ENCODE measurements at places on chromosomes 3 and 15. TPM values are rescaled to one million over a fixed set of nuclear protein-coding genes. Genes with fewer than 3 reads are reported as not detected.

DNA sequence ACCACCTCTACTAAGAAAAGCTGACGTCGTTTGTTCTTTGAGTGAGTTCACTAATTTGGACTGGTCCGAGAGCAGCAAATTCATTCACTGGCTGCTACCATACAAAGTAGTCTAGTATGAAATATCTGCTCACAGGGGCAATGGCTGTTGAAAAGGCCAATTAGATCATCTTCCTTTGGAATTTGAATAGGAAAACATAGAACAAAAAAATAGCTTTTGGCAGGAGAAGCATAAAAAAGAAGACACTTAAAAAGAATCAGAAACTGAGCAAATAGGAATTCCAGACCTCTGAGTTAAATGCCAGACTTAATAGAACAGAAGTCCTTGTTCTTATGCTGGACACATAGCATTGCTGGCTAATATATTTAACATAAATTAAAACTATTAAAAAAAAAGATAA, 159.3 kb downstream of the IL1RAP start:
- DNase-seq = no peak

DNA sequence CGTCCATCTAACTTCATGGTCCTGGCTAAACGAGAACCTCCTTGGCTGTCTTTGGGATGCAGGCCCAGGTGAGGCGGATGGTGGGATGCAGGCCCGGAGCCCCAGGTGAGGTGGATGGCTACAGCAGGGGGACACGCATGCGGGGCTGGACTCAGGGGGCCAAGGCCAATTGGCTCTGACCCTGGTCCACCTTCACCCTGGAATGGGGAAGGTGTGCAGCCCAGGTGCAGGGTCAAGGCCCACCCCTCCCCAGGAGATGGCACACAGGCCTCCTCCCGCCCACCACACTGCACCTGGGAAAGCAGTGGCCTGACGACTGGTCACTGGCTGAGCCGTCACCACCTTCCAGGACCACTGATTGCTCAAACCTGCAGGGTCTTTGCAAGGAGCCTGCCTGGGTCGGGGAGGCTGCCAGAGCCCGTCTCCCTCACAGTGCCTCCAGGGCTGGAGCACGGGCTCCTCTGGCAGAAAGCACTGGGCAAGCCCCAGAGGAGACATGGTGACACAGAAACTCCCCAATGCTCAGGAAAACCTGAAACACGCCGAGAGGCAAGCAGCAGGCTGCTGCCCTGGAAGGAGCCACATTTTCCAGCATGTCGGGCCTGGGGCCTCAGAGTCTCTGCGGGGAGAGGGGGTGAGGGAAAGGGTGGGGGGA, 159.6 kb downstream of the LRRK1 start:
- DNase-seq = no peak

- no peak for DNase-seq
Observed at GRCh38 chr3:176896640-176897039, 300.6 kb downstream of the TBL1XR1 start.

DNA sequence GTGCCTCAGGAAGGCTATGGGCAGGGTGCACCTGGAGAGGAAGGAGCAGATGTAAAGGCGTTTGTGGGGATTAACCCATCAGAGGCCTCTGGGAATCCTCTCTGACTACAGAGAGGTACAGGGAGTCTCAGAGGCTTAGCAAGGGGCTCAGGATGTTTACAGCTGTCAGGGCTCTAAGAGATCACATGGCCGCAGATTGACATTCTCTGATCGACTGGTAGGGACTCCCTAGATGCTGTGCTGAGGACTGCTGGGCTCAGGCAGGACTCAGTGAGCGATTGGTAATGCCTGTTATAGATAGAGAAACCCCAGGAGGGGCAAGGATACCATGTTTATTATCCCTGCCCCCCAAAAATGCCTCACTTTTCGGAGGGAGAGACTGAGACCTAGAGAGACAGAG, 103.5 kb downstream of the CORO2B start:
- no peak for DNase-seq

DNA sequence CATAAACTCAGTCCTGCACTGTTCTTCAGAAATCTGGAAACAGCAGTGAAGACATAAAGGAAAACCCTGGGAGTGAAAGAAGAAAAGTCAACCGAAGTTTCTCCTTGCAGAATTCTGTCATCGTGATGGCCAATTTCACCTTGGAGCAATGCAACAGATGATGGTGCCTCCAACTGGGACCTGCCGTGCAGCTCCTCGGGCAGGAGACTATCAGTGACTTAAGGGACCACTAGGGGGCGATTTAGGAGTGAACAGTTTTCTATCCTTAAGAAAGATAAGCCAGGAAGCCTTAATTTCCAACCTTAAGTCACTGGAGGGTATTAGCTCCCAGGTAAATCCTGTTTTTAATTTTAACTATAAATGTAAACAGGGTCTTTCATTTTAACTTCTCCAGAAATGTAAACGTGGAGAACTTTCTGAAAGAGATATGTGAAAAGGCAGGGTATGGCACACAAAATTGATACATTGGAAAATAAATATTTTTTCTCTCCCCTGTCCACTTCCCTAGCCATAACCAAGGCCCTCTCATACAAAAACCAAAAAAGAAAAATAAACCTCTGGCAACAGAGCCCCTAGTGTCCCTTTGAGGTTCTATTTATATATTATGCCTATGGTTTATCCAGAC, 116.3 kb downstream of the PDZRN3 start:
- peak; percentile 72 for DNase-seq

DNA sequence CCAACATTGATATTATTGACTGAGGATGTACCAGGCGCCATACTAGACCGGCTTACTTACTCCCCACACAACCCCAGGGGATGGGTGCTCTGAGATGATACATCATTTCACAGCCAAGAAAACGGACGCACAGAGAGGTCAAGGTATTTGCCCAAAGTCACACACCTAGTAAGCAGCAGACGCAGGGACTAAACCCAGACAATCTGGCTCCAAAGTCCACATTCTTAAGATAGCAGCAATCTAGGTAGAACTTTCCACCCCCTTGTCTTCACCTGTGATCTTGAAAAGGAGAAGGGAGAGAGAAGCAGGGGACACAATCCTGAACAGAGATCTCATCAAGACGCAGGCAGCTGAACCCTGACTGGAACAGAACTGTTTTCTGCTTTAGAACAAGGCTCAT, 200.6 kb downstream of the XXYLT1 start:
- DNase-seq = no peak

The TMEM43 gene
- 120 TPM for total RNA-seq

The RTP1 gene
- total RNA-seq = not detected

The ERC2 gene
- total RNA-seq = 0.44 TPM
